ENCODE measurements at places on chromosomes 1 and 21. TPM values are rescaled to one million over a fixed set of nuclear protein-coding genes. Genes with fewer than 3 reads are reported as not detected.

Gene ZBTB7B
- 25.5 TPM for total RNA-seq

Gene AQP10
- 0.20 TPM for total RNA-seq

Gene SYT14
- total RNA-seq, result 1.2 TPM

Gene WNT2B
- 4.7 TPM for total RNA-seq

Gene IGSF21
- 0.10 TPM for total RNA-seq

Gene HNRNPU
- total RNA-seq, result 379 TPM

Gene DLGAP3
- total RNA-seq, result under 0.01 TPM

Gene ZNF695
- total RNA-seq, result 1.7 TPM

Gene ARHGAP30
- total RNA-seq, result 7.9 TPM

Gene RGS8
- total RNA-seq, result not detected

Gene CD58
- 18.0 TPM for total RNA-seq

Gene CR1L
- 1.6 TPM for total RNA-seq

Gene MROH9
- 0.10 TPM for total RNA-seq

Gene ID3
- 80.4 TPM for total RNA-seq

Gene SH2D5
- total RNA-seq, result 0.30 TPM

Gene SEMA6C
- total RNA-seq, result 10.7 TPM

Gene S100A9
- total RNA-seq, result 1,024 TPM

Gene XPR1
- total RNA-seq, result 16.0 TPM

Gene TNN
- 2.9 TPM for total RNA-seq

Gene FCRL4
- not detected for total RNA-seq

Gene SARS1
- total RNA-seq, result 96.0 TPM

Gene MXRA8
- 59.7 TPM for total RNA-seq

Gene IVL
- 71.5 TPM for total RNA-seq

Gene TNNI3K
- 3.1 TPM for total RNA-seq

Gene ZMYM4
- total RNA-seq, result 39.7 TPM

Gene FBXO2
- 0.99 TPM for total RNA-seq

Gene FOXD2
- total RNA-seq, result 0.30 TPM

Gene CHRNB2
- 0.79 TPM for total RNA-seq

Gene S100A7A
- total RNA-seq, result 0.30 TPM

Gene TMPRSS15
- 0.10 TPM for total RNA-seq
